ENCODE measurements at places on chromosomes 6 and 20.

DNA sequence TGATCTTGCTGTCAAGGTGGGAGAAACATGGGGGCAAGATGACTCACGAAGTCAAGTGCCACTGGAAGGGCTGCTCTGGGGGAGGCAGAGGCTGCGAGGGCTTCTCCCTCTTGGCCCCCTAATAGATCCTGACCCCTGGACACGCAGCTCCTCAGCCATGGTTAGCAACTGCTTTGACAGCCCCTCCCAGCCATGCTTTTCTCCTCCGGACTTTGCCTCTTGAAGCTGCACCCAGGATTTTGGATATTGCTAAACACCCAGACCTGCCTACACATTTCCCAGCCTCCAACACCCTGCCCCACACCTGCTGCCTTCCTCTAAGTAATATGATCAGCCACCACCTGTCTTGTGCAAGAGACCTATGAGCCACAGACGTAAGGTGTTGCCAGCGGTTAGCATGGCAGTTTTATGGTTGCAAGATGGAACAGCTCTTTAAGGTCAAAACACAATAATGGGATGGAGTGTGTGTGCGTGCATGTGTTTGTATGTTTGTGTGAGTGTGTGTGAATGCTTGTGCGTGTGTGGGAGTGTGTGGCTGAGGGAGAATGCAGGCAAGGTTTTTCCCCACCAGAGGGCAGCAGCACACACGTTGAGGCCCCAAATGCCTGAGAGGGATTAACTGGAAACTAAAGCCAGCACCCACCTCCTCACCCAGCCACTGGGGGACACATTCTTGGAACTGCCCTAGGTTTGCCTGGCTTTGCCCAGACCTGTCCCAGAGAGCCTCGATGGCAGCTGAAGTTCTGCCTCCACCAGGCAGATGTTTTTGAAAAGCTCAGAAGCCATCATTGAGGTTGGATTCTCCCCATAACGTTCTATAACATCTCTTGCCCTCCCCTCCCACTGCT, 2.5 kb downstream of the IP6K3 start:
- DNase-seq: peak; percentile 79

DNA sequence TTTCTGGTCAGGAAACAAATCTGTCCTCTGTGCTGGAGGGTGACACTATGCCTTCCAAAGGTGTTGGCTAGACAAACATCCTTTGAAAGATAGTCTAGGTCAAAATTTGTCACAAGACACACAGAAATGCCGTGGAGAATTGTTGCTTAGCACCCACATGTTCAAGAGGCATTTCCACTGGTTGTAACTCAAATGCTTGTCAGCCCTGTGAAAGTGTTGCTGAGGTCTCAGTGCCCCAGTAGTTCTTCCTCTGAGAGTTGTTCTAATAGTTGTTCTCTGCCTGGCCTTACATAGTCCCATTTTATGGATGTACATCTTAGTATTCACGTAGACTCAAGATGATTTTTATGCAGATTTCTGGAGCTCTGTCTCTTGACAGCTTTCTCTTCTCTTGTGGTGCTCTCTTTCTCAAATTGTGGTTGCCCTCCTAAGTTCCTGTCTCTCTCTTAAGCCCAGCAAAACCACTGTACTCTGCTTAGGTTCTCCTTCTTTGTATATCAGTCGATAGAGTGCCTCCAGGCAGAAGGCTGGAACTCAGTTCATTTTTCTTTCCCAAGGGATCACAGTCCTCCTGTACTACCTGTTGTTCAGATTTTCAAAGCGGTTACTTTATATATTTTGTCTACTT, 39.5 kb upstream of the REV3L start:
- no peak for DNase-seq

GRCh38 chr20:62560162-62560561, 82.1 kb upstream of the SLCO4A1 start:
- DNase-seq: no peak

DNA sequence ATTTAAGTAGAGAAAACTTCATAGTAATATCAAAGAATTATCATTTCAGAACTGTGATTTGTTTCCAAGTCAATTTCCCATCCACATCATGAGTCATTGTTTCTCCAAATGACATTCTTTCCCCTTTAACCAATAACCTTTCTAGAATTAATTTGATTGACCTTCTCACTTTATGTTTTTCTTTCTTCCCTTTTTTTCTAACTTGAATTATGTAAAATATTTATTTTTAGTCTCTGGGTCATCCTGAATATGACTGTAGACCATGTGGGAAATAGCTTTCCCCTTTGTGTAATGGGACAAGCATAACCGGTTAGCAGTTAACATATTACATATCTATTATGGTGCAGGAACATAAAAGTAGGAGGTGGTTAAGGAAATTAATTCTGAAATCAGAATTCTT, 291.1 kb downstream of the GJA1 start:
- no peak for DNase-seq

GRCh38 chr6:61538801-61539200, 747.2 kb downstream of the KHDRBS2 start:
- DNase-seq: no peak

DNA sequence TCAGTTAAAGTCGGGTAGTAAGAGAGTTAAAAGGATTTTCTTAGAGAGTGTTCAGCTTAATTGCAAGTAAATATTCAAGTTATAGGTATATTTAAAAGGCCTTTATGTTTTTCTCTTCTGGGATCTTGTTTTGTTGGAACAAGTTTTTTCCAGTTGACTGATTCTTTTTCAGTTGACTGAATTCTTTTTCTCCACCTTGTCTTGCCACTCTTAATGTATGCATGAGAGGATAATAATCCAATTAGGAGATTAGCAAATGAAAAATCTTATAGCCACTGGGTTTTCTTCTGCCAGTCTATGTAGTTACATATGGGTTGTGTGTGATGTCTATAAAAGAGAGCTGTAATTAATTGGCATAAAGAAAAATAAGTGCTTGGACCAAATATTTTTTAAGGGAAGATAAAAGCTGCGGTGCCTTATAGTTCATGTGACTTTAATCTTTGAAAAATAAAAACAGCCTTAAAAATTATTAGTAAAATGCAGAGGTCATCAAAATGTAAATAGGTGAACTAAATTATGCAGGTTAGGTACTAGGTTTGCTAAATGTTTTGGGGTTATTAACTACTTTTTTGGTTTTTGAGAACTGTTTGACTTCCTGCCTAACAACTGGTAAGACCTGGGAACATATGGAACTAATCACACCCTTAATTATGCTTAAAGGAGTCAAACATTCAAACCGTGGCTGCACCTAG, 367.2 kb downstream of the HTR1B start:
- no peak for DNase-seq

DNA sequence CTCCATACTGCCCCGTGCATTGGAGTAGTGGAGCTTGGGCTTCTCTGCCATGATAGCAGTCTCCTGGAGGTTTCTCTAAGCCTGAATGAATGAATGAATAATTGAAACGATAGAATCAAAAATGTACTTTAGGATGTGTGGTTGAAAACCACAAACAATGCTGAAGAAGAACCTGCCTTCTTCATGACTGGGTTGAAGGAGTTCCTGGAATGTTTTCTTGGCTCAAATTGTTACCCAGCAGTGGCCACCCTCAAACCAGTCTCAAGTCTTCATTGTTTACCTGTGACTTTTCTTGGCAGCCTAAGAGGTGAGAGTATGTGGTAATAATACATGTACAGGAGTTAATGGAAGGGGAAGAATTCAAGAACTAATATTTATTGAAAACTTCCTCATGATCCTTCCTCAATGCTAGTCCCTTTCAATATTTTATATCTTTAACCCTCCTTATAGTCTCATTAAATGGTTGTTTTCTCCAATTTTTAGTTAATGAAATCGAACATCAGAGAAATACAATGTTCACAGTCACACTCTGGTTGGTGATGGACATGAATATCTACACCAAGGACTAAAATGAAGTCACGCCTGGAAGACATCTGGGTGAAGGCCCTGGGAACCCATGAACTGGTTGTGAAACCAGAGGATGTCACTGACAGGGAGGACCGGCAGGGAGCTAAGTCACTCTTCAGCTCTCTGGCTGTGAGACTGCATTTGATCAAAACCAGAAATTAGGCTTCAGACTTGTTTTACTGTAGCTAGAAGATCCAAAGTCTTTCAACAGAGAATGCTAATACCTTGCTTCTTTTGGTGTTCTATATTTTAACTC, at the start of gene GSTA5:
Gene GSTA5 (minus strand): TSS at position 51 of the 823 bp plus-strand sequence.
- no peak for DNase-seq

Data from cardiac muscle cell (in vitro differentiated cells and primary cell).